ENCODE measurements at places on chromosomes 12 and 14.
A peak's percentile ranks its signal among the peaks of the same experiment; 100 is the strongest.

DNA sequence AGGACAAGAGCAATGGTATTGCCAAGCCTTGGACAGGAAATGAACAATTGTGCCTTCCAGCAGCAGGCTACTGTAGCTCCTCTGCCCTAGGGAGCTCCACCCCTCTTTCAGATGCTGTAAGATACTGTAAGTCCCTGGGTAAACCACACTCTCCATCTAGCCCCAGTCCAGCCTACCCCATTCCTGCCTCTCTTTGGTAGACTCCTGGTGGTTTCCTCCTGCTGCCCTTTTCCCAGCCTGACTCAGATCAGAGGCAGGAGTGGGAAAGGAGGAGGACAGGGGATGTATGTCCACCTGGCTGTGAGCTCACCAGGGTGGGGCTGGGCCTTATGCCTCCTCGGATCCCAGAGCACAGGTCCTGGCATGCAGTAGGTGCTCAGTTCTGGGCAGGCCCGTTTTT is 174.6 kb downstream of the ESRRB start:
- DNase-seq: no peak

DNA sequence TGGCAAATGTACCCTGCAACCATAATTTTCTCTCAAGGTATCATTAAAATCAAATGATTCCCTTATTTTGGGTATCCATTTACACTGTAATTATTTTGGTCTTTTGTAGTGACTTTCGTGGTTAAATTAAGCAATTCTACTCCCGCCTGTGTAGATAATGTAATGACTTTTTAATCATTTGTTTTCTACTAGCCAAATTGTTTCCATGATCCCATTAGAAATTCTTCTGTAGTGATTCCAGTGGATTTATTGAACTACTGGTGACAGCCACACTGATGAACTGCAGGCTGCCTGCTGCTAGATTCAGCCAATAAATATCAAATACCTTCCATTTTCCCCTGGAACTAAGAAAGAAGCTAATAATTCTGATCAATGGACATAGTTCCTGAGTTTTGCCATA is 96.0 kb downstream of the WIF1 start:
- no peak for DNase-seq

DNA sequence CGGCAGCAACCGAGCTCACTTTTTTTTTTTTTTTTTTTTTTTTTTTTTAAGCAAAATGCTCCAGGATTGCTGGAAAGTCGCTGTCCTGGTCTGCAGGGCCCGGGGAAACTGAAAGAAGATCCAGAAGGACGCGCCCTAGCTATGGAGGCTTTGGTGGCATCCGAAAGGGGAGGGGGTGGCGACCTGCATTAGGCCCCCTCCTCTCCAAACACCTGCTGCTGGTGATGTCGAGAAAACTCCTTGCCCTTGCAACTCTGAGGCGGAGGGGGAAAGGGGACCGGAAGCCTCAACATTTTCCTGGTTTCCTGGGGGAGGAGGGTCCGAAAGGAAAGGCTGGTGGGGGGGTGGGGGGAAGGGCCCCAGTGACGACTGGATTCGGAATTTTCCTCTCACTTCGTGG is 421.1 kb downstream of the VRK1 start:
- DNase-seq: no peak

DNA sequence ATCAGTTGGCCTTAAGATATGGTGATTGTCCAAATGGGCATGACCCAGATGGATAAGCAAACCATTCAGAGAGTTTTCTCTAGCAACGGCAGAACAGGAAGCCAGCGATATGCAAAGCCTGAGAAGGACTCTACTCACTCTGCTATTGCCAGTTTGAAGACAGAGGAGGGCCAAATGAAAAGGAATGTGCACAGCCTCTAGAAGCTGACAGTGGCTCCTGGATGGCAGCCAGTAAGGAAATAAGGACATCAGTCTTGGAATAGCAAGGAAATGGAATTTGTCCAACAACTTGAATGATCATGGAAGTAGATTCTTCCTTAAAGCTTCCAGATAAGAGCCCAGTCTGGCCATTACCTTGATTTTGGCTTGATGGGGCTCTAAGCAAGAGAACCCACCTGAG is 60.0 kb downstream of the TMTC2 start:
- no peak for DNase-seq

DNA sequence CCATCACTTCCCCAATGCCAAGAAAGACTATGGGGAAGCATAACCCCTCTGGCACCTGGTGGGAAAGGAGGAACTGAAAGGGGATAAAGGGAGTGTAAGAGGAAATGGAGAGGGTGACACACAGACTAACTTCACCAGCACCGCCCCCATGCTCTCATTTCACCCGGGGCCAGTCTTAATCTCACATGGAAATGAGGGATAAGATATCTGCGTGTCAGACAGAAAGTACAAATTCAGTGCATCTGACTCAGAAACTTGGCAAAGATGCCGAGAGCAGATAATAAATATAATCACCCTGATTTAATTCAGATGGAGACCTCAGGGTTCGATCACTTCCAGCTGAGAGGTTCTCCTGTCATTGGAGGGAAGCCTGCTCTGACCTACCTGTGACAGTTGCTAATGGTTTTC is 191.6 kb downstream of the DUSP6 start:
- DNase-seq: no peak

DNA sequence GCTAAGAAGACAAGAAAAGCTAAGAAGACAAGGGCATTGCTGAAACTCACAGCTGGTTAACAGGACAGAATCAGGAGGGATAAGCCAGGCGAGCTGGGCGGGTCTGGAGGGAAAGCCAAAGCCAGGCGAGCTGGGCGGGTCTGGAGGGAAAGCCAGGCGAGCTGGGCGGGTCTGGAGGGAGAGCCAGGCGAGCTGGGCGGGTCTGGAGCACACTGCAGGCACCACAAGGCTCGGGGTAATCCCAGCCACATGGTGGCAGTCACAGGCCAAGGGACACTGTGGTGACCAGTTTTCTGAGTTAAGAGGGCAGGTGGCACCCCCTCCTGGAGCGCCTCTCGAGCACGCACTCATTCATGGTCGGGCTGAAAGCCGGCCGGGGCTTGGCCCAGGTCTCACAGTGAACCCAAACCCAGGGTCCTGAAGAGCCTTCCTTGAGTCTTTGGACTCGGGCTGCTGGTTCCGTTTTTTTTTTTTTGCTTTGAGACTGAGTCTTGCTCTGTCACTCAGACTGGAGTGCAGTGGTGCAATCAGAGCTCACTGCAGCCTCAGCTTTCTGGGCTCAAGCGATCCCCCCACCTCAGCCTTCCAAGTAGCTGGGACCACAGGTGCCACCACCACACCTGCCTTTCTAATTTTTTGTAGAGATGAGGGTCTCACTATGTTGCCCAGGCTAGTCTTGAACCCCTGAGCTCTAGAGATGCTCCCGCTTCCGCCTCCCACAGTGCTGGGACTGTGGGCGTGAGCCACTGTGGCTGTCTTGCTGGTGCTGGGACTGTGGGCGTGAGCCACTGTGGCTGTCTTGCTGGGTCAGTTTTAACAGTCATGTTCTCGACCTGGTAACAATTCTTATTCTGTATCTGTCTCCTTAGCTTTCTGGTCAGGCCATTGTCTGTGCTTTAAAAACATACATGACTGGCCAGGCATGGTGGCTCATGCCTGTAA is 40.2 kb downstream of the HSP90AA1 start:
- DNase-seq: no peak

DNA sequence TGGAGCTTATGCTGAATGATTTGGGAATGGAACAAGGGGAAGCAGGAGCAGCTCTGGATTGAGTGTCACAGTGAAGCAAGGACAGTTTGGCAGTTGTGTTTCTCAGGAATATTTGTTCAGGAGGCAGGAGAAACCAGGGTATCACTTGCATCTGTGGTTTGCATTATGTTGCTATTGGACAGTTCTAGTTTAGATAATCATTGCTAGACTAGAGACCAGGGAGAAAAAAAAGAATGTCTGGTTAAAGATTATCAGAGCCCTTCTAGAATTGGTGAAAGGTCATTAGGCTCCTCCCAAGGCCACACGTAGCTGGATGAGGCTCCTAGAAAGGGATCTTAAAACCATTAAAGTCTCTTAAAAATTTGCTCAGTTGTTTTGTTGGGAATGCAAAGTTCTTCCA is 17.0 kb upstream of the SRSF5 start:
- DNase-seq: no peak

GRCh38 chr14:83425138-83425537 is 1891.5 kb upstream of the SEL1L start:
- no peak for DNase-seq

DNA sequence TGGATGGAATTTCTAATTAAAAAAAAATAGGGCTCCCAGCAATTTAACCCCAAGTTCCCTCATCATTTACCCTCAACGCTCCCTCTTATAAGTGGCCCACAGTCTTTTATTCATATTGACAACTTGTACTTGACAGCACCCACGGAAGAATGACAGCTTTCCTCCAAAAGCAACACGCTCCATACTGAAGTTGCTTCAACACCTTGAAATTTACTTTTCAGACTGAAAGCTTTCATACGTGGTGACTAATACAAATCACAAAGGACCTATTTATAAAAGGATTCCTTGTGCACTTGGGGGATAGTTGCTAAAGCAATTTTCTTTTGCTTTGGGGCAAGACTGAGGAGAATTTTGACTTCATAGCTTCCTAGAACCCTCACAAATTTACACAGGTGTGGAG is 1629.4 kb upstream of the SEL1L start:
- DNase-seq: no peak

GRCh38 chr12:14554281-14555007 is 13.2 kb downstream of the PLBD1 start:
- no peak for DNase-seq

DNA sequence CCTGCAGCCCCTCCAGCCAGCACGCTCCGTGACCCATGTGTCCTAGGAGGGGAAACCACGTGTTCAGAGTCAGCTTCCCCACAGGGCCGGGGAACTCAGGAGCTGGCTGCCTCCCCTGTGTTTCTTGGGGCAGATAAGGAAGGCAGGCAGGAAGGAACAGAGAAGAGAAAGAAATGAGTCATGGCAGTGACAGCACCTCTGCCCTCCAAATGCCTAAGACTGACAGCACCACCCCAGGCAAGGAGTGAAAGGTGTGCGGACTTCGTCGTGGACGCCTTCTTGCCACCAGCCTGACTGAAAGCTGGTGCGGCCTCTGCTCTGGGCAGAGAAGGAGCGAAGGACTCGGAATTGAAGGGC is 167.0 kb upstream of the FKBP4 start:
- no peak for DNase-seq

GRCh38 chr12:46950094-46950493 is 124.3 kb upstream of the SLC38A4 start:
- no peak for DNase-seq

- no peak for DNase-seq
These were observed 71.7 kb downstream of the PTPRO start for GRCh38 chr12:15393995-15394394.

DNA sequence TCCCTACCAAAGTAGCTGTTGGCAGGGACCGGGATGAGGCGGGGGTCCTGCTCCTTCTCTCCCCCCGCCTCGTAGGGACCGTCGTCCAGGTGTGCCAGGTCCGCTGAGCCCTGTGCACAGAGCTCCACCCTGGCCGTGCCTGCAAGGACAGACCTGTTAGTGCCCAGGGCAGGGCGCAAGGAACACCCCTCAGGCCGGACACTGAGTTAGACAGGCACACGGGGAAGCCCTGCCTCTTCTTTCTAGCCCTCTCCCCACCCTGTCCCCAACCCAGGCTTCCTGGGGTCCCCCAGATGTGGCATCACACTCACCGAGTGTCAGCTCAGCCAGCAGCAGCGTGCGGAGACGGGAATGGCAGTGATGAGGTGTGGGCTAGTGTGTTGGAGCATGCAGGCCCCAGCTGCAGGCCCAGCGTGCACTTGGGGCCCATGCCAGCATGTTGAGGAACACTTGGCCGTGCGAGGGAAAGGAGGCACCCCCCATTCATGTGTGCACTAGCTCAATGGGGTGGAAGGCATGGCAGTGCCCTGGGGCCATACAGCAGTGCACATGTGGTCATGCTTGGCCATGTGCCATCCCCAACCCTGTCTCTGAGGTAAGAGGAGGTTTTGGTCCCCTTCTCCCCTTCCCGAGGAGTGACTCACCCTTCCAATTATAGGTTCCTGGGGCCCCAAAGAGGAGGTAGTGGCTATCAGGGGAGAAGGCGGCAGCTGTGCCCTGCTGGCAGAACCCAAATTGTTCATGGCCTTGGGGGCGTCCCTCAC is 7.3 kb downstream of the ITGA7 start:
- no peak for DNase-seq

DNA sequence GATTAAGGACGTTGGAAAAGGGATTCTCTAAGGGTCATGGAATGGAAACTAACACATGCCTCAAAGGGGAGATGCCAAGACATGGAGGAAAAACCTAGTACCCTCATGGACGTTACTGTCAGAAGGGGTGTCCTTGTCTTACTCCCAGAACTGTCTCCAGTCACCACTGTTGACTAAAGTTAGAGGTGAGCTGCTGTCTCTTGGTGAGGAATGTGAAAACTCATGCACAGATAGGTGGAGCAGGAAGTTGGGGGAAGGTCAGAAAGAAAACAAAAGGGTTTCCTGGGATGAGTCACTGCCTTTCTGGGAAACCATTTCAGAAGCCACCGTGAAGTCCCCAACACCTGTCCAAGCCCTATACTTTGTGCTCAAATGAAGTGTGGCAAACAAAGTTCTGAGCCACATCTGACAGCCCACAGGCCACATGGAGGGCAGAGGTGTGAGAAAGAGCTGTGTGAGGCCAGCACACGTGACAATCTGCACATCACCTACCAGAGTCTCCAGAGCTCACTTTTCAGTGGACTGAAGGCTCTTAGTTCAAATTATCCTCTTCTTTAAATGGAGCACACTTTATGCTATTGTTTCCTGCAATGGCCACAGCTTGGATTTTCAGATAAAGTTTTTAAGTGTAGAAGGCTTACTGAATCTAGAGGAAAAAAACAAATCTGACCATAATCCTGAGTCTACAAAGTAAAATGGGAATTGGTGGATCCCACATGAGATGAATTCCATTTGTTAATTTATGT is 92.9 kb upstream of the EGLN3 start:
- DNase-seq: peak; percentile 69

- no peak for DNase-seq
These were observed 168.4 kb upstream of the EGLN3 start for GRCh38 chr14:34119107-34119858.

DNA sequence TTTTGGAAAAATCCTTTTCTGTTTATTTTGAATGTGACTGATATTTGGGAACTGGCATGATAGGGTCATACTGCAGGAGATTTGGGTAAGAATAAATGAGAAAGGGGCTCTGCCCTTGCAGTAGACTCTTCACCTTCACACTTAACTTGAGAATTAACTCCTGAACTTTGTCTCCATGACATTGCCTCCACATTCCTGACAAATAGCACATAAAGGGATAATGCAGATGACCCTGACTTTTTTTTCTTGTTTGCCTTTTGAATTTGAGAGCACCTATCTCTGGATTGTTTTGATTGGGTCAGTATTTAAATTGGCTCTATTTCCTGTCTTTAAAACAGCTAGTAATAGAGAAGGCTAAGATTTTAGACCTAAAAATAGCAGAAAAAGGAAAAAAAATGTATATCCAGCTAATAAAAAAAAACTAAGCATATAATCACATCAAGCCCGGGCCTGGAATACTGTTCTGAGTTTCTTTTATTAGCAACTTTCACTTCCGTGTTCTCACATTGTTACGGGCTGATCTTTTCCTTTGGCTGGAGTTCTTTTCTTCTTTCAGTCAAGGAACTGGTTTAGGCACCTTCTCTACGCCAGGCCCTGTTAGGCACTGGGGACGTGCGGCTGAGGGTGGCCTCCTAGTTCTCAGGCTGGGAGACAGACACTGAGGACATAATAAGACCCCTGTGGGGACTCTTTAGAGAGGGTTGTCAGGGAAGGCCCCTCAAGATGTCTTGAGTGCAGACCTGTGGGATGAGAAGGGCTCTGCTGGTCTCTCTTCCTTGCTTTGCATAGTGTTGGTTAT is 53.1 kb upstream of the GNPNAT1 start:
- DNase-seq: no peak

GRCh38 chr12:24954261-24954660 is 5.4 kb upstream of the BCAT1 start:
- DNase-seq: no peak

GRCh38 chr12:57237596-57237931 is 8.1 kb downstream of the SHMT2 start:
- no peak for DNase-seq
